ENCODE measurements at places on chromosomes 5 and 9.

- no peak for DNase-seq
Measured at GRCh38 chr5:96079075-96079474, 117.4 kb upstream of the ELL2 start.

GRCh38 chr5:172305380-172305779, 21.8 kb upstream of the UBTD2 start:
- no peak for DNase-seq

- no peak for DNase-seq
Measured at GRCh38 chr5:128513806-128514205, 24.2 kb downstream of the FBN2 start.

- DNase-seq: no peak
Measured at GRCh38 chr5:166370928-166371690, 1920.3 kb upstream of the WWC1 start.

- DNase-seq: no peak
Measured at GRCh38 chr5:18807256-18808149, 1173.2 kb downstream of the TAF11L14 start.

DNA sequence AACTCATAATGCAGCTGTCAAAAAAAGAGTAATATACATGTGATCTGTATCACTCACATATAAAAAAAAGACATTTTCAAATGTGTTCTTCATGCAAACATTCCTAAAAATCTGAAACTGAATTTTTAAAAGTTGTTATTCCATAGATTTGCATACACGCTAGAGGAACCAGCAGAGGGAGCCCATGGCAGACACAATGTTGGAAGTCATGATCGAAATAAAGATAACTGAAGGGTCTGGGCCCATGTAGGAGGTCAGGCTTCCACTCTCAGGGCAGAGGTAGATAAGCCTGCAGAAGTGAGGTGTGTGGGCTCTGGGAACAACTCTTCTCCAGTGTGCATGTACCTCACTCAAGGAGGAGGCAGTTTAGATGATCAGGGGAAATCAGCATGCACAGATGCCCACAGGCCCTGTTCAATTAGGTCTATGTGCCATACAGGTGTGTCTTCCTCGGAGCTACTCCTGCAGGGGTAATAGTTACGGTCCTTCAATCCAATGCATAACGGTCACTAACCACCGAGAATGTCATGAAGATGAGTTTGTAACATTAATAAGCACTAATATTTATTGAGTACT, 208.6 kb downstream of the EPB41L4A start:
- DNase-seq: peak; percentile 45

DNA sequence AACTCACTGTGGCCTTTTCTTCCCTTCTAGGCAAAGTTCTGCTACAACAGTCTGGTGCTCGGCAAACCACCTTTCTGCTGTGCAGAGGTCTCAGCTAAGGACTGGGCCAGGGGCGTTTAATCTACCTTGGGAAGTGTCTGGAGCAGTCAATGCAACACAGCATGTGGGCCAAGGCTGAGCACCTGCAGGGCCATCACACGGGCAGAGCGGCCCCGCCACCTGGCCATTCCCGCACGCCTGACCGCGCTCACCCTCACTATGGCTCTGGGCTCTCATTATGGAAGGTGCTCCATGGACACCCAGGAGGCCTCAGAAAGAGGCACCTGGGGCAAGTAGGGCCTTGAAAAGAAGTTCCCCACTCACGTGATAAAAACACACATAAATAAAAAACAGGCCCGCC, 65.7 kb upstream of the TBC1D9B start:
- no peak for DNase-seq

- DNase-seq: no peak
Measured at GRCh38 chr5:150352244-150353031, 5.1 kb upstream of the TCOF1 start.

- no peak for DNase-seq
Measured at GRCh38 chr9:101397746-101398067, 711 bp downstream of the MRPL50 start.

DNA sequence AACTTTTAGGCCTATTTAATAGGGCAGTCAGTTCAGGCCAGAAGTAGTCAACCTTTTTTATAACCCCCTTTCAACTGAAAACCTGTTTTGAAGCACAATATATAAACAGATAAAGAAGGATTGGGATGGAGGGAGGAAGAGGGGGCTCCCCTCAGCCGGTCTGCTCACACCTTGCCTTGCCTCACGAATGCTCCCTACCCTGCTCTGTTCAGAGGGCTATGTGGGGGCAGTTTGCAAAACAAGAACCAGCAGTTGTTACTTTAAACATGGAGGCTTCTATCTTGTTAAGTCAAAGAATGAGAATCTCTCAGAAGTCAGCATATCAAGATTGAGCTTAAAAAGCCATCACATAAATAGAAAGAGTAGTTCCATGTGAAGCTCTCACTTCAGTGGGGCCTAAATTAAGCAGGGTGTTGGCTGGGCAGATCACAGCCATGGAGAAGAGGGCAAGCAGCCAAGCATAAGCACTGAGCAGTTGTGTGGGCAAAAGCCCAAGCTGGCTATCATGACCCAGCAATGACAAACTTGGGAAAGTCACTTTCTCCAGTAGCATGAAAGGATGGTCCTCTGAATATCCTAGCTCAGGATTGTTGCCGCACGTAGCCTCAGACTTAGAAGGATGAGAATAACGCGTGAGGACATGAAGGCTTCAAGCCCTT, 70.6 kb downstream of the ALDH1A1 start:
- DNase-seq: no peak

DNA sequence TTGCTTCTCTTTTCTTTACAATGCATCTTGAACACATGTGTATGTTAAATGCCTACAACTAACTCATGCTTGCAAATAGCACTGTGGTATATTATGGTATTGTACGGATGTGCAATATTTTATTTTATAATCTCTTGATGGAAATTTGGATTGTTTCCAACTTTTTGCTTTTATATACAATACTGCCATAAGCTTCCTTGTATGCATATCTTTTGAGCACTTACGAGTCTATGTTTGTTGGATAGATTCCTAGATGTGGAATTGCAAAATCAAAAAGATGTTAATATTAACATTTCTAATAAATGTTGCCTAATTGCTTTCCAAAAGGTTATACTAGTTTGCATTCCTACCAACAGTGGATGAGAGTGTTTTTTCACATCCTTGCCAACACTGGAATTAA, 3.4 kb upstream of the GALNT12 start:
- DNase-seq: no peak

DNA sequence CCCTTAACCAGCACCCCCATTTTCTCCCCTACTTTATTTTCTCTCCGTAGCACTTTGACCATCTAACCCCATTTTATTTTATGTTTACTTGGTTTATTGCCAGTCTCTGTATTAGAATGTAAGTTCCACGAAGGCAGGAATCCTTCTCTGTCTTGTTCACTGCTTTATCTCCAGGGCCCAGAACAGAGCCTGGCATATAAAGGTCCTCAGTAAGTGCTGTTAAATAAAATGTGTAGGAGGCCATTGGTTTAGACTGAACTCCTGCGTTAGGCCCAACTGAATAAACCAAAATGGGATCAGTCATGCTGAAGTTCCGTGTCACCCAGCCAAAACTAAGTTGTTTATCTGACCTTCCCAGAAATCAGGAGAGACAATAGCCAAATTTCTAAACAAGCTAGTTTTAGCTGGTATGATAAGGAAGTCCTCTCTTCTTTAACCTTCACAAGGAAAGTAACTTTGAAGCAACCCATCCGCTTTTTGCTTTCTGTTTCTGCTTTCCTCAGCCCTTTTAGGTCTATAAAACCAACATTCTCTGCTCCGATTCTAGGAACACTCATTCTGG, 29.0 kb upstream of the CCNJL start:
- DNase-seq: no peak

GRCh38 chr5:41410737-41411136, 99.7 kb downstream of the PLCXD3 start:
- no peak for DNase-seq

DNA sequence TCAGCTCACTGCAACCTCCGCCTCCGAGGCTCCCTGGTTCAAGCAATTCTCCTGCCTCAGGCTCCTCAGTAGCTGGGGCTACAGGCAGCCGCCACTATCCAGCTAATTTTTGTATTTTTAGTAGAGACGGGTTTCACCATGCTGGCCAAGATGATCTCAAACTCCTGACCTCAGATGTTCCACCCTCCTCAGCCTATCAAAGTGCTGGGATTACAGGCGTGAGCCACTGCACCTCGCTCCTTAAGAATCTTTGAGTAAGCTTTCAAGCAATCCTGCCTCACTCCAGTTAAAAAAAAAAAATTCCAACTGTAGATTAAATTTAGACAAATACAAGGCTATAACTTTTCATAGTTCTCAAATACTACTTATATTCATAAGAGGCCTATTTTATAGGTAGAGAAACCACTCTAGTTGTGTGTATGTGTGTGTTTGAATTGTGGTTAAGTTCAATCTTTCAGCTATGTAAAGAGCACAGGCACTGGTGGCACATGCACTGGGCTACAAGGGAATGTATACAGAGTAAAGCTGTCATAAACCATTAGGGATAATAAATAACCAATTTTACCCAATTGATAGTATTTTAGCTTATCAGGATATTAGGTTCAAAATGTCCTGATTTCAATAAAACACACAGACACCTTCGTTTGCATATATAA, 50.6 kb upstream of the RAPGEF6 start:
- DNase-seq: no peak

- no peak for DNase-seq
Measured at GRCh38 chr5:118522626-118523025, 465.7 kb downstream of the DTWD2 start.

DNA sequence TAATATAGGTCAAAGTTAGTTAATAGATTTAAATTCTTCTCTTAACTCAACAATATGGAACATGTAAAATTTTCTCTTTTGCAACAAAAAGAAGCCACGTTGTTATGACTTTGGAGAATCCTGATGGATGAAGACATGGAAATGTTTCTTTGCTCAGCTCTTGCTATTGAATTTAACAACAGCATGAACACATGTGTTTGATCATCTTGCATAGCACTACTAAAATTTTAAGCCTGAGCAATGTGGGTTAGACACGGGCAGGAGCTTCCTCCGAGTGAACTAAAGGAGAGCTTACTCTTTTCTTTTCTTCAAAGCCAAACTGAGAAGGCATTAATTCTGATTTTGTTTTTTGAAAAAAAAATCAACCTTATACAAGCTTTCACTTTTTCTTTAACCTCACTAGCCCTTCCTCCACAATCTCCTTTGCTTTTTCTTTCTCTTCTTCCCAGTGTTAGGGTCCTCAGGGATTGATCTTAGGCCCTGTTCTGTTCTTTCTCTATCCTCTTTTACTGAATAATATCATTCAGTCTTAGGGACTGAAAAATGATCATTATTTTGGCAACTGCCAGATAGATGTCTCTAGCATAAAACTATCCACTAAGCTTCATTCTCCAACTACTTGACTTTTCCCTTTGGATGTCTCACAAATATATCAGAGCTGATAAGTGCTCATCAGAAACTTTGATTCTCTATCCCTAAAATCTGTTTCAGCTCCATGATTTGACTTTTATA, 36.9 kb downstream of the ADAMTS19 start:
- no peak for DNase-seq

GRCh38 chr9:97398999-97399758, 12.7 kb upstream of the TDRD7 start:
- peak; percentile 85 for DNase-seq

DNA sequence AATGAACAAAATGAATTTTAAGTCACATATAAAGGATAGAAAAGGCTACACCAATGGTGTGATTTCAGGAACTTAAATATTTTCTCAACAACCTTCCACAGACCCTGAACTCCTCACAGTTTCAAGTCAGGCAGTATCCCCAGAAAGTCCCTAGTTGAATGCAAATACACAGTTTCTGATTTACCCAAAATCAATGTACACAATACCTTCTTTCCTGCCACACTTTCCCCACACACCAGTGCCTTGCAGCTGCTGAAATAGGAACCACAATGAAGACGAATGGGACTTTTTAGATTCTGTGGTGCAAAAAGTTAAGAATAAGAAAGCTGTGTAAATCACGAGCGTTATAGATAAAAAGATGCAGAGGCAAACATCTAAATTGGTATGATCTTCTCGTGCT, 552.4 kb upstream of the MEF2C start:
- no peak for DNase-seq

GRCh38 chr9:114281473-114282103, 41.3 kb upstream of the ORM1 start:
- no peak for DNase-seq

DNA sequence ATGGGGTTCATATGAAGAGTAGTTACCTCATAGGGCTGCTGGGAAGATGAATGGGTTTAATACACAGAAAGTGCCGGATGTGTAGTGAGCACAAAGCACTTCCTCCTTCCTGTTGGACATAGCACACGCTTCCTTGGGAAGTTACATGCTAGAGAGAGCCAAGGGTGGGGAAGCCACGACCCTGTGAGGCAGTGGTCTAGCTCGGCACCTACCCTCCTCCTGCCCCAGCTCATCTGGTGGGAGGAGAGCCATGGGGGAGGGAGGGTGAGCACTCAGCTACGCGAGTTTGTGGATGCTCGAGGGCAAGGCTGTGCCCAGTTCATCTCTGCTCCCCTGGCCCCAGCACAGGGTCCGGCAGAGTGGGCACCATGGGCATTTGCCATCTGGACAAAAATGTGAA, 43.6 kb upstream of the NEK6 start:
- DNase-seq: no peak

DNA sequence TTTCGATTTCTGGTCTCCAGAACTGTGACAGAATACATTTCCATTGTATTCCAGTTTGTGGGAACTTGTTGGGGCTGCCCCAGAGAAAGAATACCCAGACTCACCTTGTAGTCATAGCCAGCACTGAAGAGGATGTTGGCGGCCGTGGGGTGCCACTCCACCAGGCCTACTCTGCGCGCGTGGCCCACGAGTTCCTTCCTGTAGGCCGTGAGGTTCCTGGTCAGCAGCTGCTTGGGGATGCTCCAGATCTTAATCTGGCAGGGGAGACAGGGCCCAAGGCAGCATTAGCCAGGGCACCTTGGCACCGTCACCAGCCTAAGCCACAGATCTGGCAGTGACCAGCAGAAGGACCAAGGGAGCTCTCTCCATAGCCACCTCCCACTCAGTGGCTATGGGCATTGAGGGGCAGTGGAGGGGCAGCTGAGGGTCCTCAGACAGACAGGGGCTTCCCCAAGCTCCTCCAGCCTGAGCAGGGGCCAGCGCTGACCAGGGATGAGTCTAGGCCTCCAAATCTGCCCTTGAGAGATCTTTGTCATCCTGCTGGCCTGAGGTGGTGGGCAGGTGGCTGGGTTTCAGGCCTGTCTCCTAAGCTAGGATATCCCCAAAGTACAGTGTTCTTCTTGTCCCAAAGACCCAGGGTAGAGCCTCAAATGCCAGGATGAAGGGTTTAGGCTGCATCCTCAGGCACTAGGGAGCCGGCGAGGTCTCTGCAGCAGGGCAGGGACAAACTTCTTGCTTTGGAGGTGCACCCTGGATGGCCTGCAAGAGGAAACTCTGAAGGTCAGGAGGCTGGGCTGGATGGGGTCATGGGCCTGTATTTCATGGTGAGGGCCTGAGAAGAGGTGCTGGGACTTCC, 15.9 kb upstream of the TRIM14 start:
- no peak for DNase-seq

DNA sequence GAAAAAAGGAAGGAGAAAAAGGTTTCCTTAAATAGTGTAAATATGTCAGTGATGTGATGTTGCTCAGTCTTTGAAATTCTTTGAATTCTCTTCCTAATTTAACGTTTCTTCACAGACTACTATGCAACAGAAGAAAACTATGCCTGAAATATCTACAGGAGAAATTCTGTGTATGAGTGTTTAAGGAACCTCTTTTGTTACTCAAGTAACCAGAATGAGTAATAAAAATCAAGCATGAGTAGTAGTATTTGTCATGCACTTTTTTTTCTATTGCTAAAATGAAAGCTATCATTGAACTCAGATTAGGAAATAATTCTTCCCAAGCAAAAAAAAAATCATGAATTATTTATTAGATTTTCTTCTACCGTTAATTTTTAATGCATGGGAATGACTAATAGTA, 20.3 kb upstream of the THG1L start:
- no peak for DNase-seq

Data from endothelial cell (in vitro differentiated cells).